ENCODE measurements at places on chromosomes 16 and 17.

- peak; percentile 48 for DNase-seq
Measured at GRCh38 chr17:82985973-82986372, 93.4 kb upstream of the METRNL start.

DNA sequence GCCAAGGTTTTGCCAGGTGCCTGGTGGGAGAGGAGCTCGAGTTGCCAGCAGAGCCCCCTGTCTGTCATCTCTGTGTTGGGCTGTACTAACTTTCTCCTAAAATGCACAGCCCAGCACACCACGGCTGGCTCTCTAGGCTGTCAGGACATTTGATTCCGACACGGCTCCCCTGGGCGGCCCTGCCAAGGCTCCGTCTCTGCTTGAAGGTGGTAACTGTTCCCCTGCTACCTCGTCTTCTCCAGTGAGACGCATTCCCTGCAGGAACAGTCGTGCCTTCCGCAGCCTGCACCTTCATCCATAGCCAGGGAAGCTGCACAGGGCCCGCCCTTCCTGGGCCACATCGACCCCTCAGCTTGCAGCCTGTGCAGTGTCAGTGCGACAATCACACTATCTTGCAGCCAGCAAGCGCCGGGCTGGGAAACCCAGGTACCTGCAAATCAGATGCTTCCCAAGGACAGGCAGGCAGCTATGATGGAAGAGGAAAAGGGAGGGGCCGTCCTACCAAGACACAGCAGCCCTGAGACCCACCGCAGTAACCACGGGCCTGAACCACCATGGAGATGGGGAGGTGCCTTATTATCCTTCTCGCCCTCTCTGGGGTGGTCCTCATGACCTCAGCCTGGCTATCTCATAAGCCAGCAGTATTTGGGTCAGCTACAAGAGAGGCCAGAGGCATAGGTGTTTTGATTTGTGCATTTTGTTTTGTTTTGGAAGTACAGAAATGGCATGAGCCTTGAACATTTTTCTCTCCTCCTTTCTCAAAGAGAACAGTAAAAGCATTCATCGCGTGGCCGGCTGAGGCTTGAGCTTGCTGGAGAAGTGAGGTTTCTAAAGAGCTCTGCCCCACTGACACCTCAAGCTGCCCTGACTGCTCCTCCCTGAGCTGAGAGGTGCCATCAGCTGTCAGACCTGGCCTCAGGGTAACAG is 361.7 kb upstream of the TNRC6C start:
- DNase-seq: no peak

GRCh38 chr16:89325861-89326471 is 108.5 kb downstream of the ZNF778 start:
- no peak for DNase-seq

GRCh38 chr16:46789499-46790414 is 41.2 kb downstream of the C16orf87 start:
- peak; percentile 68 for DNase-seq

DNA sequence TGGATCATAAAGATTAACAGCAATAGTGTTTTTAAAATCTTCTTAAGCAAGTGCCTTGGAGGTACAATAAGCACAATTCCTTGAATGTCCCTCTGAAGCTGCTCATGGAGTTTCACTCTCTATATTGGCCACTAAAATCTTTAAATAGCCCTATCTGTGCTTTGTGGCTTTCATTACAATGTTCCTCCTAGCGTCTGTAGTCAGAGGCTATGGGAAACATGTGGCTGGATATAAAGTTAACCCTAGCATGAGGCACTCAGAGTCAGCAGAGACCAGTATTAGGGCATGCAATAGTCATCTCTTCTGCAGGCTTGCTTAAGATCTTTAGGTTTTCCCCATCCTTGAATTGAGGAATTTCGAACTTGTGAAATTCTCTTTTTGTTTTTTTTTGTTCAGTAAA is 668.2 kb downstream of the CDH11 start:
- no peak for DNase-seq

GRCh38 chr17:68352041-68352440 is 60.7 kb downstream of the ARSG start:
- no peak for DNase-seq

- no peak for DNase-seq
Measured at GRCh38 chr16:1088295-1089170, 7.5 kb downstream of the C1QTNF8 start.

DNA sequence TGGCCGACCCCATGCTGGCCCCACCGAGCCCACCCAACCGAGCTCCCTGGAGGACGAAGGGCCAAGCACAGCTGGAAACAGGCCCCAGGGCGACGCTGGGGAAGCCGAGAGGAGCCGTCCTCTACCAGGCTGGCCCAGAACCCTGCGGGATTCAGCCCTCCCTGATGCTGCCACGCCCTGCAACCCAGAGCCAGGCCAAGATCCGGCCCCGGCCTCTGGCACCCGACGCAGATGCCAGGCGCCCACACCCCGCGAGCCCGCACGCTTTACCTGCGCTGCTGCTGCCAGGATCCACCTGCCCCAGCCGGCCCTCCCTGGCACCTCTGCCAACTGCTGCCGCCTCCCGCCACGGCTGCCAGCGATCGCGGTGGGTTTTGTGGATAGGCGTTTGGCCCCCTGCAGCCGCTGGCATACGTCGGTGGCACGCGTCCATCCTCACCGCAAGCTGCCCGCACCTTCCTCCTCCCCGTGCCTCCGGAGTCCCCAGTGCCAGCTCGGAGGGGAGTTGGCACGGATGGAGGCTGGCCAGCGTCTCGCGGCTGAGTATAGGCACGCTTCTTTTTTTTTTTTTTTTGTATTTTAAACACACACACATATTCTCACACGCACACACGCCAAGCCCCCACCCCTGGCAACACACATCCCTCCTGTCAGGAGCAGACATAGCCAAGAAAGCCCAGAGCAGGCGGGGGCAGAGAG is 41.3 kb upstream of the ACSF3 start:
- DNase-seq: no peak

DNA sequence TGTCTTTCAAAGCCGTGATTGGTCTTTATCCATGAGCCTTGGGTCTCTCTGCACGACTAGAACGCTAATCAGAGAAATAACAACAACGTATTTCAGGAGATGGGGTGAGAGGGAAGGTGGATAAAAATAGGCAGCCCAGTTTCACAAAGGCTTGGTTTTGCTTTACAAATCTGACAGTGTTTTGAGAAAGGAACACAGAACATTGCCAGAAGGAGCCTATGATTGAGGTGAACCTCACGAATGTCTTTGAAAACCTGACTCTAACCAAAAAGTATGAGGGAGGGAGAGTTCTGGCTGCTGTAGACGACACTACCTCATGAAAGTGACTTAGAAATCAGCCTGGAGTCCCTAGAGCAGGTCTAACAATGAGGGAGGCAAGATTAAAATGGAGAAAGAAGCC is 38.0 kb upstream of the NOL11 start:
- no peak for DNase-seq

DNA sequence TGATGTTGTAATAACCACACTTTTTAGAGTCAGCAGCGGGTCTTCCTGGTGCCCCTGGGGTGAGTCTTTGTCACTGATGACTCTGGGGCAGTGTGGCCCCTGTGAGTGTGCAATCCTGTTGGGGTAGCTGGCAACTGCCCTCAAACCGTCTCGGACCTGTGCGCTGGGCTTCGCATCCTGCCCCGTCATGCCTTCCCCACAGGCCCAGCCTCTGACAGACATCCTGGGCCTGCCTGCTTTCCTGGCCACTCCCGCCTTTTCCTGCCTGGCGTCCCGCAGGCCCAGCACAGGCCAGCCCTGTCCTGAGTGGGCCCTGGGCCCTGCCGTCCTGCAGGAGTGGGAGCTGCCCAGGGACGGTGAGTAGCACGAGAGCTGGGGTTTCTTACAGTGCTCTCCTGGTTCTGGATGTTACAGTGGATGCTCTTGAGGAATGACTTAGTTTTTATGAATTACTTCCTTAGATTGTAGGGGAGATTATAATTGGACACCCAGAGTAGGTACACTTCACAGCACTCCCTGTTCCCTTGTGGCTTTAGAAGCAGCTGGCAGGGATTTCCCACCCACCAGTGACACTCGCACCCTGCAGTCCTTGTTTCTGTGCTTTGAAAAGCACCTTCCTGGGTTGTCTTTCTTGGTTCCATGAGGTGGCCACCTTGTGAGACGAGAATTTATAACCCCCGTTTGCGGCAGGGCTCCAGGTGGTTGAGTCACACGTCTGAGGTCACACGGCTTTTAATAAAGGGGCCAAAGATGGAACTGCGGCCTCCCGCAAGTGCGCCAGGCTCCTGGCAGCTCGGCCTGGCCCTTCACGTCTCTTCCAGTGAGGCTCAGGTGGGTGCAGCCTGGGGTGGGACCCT is 50.0 kb upstream of the CAPN15 start:
- DNase-seq: no peak

GRCh38 chr17:66330646-66331037 is 28.2 kb downstream of the PRKCA start:
- DNase-seq: no peak

- DNase-seq: no peak
Measured at GRCh38 chr16:53071748-53072301, 17.0 kb downstream of the CHD9 start.

- DNase-seq: no peak
Measured at GRCh38 chr17:36106493-36106835, 2.8 kb downstream of the CCL4 start.
